ENCODE measurements at places on chromosomes 16 and 17. TPM values are rescaled to one million over a fixed set of nuclear protein-coding genes. Genes with fewer than 3 reads are reported as not detected.

PRR15L gene
- not detected for polyA plus RNA-seq

KIF2B gene
- not detected for polyA plus RNA-seq

MMP28 gene
- polyA plus RNA-seq, result not detected

MMP25 gene
- 2.6 TPM for polyA plus RNA-seq

SLC47A2 gene
- not detected for polyA plus RNA-seq

RUNDC3A gene
- polyA plus RNA-seq, result 0.22 TPM

DNA sequence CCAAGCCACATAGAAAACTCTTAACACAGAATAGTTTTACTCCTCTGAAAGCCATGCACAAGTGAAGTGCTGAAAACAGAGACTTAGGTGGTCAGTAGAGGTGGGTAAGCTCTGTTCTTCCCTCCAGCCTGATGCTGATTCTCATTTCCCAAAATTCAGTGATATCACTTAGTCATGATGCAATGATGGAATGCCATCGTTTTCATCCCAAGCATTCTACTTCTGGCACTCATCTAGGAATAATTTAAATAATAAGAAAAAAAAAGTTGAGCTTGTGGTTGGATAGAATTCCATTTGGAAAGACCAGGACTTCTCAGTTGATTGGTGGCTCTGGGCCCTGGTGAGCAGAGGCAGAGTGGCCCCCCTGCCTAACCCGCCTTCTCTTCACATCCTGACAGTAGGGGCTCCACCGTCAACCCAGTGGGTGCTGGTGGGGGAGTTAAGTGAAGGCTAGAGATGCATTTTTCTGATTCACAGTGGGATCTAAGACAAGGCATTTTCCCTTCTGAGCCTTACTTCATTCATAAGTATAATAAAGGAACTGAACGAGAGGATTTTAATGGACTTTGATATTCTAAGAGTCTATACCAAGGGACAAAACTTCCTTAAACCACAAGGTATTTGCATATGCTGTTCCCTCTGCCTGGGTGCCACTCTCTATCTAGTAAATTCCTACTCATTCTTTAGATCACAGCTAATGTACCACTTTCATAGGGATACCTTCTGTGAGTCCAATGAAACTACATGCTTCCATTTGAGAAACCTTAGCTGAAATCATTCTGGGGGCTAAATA, 310.3 kb upstream of the DYNLRB2 start:
- H3K27ac ChIP-seq, result no peak overlapping the region
- no peak overlapping the region for H3K4me3 ChIP-seq
- H3K4me1 ChIP-seq, result no peaks in the 10 kb centered on the region
- H3K27me3 ChIP-seq, result no peaks in the 10 kb centered on the region

DNA sequence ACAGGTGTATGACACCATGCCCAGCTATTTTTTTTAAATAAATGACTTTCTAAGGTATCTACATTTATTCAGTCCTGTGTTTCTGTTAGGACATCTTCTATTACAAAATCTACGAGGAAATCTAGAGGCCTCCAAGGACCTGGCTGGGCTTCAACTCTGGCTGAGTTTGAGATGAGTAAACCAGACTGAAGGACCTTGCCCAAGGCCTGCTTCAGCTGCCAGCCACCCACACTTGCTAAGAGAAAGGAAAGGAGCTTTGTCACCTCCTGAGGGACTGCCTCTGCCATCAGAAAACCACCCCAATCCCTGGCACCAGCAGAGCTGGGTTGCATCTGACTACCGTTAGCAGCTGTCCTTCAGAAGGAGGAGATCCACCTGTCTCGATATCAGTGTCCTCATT, 1.3 kb upstream of the MYO1D start:
- no peak overlapping the region for H3K4me3 ChIP-seq
- no peaks in the 10 kb centered on the region for H3K36me3 ChIP-seq
- DNase-seq, result no peak
- peaks cover 14% of the 10 kb centered on the region for H3K4me1 ChIP-seq

GRCh38 chr16:80993307-80993706, 13.4 kb downstream of the CMC2 start:
- H3K36me3 ChIP-seq, result peaks cover 41% of the 10 kb centered on the region
- peaks cover 17% of the 10 kb centered on the region for H3K4me1 ChIP-seq
- no peaks in the 10 kb centered on the region for H3K27me3 ChIP-seq
- no peak overlapping the region for H3K27ac ChIP-seq
- DNase-seq, result no peak
- H3K4me3 ChIP-seq, result no peak overlapping the region

GRCh38 chr17:68443972-68444464, 13.3 kb downstream of the WIPI1 start:
- peaks cover 52% of the 10 kb centered on the region for H3K36me3 ChIP-seq
- no peak overlapping the region for H3K4me3 ChIP-seq
- H3K4me1 ChIP-seq, result peaks cover 33% of the 10 kb centered on the region
- no peaks in the 10 kb centered on the region for H3K27me3 ChIP-seq
- no peak for DNase-seq
- no peak overlapping the region for H3K27ac ChIP-seq

Data from CD14-positive monocyte (primary cell).